ENCODE measurements at places on chromosomes 6 and 20.

DNA sequence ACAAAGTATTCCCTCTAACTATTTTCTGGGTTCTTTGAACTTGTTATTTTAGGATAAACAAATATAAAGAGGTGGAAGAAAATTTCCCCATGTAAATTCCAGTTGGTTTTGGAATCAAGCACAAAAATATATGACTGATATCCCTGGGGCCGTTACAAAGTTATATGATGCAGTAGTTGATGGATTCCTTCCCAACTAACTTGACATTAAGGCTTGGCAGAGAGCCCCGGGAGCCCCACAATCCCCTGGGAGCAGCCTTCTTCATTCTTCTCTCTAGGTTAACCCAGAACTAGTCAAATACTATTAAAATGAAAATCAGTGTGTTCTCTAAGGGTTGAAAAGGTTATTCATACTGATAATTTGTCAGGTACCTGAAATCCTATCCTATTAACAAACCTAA is 508.9 kb upstream of the SOX4 start:
- DNase-seq, result no peak

GRCh38 chr20:35007413-35007812 is 51.7 kb downstream of the MYH7B start:
- DNase-seq, result no peak

GRCh38 chr6:113447088-113447831 is 409.9 kb upstream of the MARCKS start:
- no peak for DNase-seq

- no peak for DNase-seq
Measured at GRCh38 chr6:56798163-56798562, 155.5 kb upstream of the DST start.

GRCh38 chr6:34020807-34021553 is 124.9 kb downstream of the GRM4 start:
- no peak for DNase-seq

DNA sequence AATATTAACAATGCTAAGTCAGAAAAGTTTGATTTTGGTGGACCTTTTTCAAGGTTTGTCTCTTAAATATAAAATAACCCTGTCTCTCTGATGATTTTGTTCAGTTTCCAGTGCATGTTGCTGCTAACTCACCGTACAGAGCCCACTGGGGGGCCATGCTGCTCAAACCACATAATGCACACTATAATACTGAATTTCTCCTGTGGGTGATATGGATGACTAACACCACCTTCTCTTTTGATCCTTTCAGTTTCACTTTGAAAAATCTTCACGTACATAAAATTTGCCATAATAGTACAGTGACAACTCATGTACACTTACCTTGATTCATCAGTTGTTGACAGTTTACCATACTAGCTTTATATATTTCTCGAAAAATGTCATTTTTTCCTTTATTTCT is 506.6 kb upstream of the MAN1A1 start:
- DNase-seq, result peak; percentile 16

- DNase-seq, result no peak
Measured at GRCh38 chr6:85574932-85575598, 18.6 kb downstream of the SNX14 start.

GRCh38 chr6:30219244-30219643 is 6.0 kb upstream of the TRIM26 start:
- DNase-seq, result peak; percentile 71

- DNase-seq, result peak; percentile 58
Measured at GRCh38 chr6:45930420-45931040, 85.1 kb downstream of the CLIC5 start.

- no peak for DNase-seq
Measured at GRCh38 chr6:125512621-125513020, 210.9 kb upstream of the HDDC2 start.

DNA sequence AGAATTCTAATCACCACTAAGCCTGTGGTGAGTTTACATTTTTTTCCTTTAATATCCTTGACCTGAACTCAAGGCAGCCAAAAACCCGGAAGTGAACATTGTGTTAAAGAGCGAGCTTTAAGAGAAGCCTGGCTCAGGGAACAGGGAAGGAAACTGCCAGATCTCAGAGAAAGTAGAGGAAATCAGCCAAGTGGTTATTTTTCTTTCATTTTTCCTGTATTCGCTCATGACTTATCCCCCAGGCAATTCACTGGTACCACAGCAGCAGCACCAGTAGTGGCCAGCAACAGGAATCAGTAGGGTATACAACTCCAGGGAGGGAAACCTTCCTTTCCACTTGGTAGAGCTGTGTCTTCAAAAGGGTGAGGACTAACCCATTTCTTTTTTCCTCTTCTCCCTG is 89.6 kb upstream of the HMGCLL1 start:
- DNase-seq, result no peak

GRCh38 chr6:105036351-105036750 is 79.4 kb downstream of the LIN28B start:
- no peak for DNase-seq

DNA sequence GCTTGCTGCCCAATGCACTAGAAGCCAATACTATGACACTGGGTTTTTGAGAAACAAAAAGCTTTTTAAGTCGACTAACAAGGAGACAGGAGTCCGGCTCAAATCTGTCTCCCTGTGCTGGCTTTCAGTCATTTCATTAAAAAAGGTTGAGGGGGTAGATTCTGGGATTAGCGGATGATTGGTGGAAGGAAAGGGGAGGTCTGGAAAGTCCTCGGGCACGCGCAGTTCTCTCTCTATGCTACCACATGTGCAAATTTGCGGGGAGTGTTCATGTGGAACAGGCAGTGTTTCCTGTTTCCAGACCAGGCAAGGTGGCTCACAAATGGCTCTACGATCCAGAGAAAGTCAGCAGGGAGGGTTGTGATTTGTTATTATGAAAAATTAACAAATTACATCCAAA is 89.1 kb upstream of the TOX2 start:
- DNase-seq, result no peak

DNA sequence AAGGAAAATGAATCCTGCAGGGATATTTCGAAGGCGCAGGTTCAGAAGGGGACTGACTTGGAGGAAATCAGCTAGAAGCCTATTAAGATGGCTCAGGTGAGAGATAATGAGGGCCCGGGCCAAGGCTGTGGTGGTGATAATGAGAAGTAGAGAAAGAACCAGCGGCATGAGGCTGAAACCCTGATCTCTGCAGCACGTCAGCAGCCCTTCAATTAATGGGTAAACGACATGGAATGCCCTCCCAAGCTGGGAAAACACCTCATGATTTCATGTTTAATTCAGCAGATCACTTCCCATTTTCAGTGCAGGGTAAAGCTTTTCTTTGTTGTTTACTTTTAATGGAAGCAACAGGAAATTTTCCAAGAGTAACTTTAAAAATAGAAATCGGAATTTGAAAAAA is 104.9 kb downstream of the TMEM200A start:
- DNase-seq, result no peak

DNA sequence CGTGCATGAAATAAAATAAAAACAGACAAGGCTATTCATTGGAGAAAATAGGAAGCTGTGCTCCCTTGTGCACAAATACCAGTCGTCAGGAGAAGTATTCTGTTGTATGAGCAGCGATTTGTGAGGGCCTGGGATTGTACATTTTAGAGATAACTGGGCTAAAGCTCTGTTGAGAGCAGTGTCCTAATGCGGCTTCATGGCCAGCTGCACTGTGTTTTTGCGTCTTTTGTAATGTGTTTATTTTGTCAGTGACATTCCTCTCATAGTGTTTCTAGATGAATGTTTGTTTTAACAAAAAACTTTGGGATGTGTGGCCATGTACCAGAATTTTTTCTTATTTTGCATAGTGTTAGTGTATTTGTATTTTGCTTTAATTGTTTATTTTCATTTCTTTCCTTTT is 14.8 kb downstream of the ERMARD start:
- DNase-seq, result no peak

- DNase-seq, result no peak
Measured at GRCh38 chr6:19157486-19157885, 679.7 kb upstream of the ID4 start.

DNA sequence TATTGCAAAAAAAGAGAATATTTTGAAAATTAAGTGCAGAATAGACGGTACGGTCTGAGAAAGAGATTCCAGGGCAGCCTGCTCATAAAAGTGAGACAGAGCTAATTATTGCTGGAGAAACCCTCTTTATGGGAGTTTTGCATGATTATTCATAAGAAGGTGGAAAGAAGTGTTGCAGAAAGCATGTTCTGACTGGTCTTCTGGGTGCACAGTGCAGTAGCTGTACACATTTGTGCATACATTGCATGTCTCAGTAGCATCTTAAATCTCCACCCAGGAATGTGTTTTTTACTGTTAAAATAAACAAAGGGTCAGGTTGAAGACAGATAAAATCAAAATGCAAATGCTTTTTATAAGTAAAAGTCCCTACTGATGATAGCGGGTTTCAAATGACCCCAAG is 1813.6 kb upstream of the DEFB115 start:
- DNase-seq, result no peak

DNA sequence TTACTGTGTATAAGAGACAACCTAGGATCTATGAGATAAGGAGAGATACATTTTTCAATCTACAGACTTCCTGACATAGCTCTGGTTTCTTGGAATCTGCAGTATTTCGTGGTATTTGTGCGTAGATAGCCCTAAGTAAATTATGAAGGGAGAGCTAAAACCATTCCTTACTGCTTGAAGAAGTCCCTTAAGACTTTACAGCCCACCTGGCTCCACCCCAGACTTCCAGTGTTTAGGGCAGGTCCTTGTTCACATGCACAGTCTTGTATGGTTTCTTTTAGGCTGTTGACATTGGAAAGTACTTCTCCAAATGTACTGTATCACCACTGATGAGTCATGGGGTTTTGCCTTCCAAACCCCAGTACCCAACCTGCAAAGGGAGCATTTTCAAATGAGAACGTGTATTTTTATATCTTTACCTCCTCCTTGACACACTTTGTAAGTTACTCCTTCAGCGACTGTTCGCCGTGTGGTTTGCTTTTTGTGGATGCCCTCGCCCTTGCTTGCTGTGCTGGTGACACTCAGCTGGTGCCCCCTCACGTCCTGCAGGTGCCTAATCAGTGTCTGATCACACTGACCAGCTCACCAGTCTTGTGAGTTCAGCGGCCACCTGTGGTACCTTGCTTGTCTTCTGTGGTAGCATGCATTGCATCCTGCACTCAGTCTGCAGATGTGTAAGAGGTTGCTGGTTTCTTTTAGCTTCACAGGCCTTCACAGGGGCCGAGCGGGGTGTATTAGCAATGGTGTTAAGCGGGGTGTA is 73.3 kb downstream of the IGF2R start:
- no peak for DNase-seq

DNA sequence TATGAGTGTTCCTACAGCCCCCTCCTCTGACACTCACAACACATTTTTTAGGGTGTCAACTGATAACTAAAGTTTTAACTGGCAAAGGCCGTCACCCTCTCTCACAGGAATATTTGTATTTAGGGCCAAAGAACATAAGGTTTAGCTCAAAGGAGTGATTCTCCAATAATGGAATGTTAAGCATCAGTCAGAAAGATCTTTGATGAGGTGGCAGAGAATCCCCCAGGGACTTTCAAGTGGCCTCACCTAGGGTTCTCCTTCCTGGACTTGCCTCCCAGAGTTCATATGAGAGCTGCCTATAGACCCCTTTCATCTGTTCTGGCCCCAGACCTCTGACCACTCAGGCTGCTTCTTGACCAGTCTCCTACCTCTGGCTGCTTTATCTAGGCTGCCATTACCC is 7.4 kb upstream of the SCUBE3 start:
- DNase-seq, result no peak

- no peak for DNase-seq
Measured at GRCh38 chr20:18004384-18005031, 35.7 kb downstream of the MGME1 start.

GRCh38 chr20:41848180-41848579 is 230.0 kb upstream of the CHD6 start:
- DNase-seq, result no peak

DNA sequence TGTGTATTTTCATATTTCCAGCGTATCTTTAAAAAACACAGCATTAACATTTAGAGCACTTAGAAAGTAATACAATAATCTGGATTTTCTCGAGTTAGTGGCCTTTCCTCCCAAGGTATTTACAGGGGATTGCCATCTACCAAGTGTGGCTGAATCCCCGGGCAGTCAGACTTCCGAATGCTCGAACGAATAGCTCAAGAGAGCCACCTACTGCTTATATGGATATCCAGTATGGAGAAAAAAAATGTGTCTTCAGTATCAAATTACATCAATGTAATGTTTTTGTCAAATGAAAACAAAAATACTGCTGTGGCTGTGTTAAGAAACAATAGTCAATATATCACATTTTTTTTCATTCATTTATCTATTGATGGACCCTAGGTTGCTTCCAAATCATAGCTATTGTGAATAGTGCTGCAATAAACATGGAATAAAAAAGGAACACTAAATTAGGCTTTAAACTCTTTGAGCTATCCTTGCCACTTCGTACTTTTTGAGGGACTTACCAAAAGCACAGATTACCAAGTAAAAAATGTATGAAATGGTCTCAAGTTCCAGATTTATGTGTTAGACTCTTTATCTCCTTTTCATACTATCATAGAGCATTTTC is 654.5 kb upstream of the PTCHD4 start:
- DNase-seq, result no peak

GRCh38 chr6:129615496-129615895 is 94.5 kb downstream of the ARHGAP18 start:
- DNase-seq, result no peak

GRCh38 chr20:62265365-62265764 is 27.0 kb downstream of the OSBPL2 start:
- DNase-seq, result no peak

GRCh38 chr6:144338951-144339700 is 54.0 kb downstream of the UTRN start:
- no peak for DNase-seq

DNA sequence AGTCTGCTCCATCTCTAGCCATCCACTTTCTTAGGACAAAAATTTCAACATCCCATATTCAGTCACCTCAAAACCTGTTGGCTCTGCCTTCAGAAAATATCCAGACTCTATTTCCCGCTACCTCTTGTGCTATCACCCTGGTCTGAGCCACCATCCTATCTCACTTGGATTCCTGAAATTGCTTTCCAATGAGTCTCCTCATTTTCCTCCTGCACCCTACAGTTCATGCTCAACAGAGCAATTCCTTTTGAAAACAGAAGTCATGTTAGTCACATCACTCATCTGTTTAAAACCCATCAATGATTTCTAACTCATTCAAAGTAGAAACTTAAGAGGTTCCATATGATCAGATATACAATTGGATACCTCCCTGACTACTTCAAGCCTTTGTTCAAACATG is 229.9 kb downstream of the ADGRG6 start:
- no peak for DNase-seq

DNA sequence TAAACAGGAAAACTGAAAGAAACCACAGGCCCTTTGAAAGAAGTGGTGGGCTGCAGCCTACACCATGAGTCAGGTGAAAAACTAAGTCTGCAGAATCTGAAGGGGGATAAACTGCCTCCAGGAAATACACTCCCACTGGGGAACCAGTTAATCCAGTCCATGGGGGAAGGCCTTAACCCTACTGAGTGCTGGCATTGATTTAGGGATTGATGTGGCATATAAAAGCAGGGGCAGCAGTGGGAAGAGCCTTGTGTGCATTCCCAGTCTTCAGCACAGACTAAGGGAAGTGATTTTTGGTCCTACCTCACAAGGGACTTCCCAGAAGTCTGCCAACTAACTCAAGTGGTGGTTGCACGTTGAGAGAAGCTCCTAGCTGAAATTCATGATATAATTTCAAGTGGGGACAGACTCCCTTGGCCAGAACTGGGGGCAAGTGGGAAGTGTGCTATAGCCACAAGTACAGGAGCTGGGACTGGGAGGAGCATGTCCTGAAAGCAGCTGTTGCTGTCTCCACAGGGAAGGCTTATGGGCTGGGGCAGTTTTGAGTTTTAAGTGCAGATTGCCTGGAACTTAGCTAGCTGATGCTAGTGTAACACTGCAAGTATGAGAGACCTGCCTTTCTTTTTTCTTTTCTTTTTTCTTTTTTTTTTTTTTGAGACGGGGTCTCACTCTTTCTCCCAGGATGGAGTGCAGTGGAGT is 31.2 kb downstream of the CITED2 start:
- DNase-seq, result no peak

- no peak for DNase-seq
Measured at GRCh38 chr6:168062346-168063289, 16.4 kb downstream of the FRMD1 start.
